Mucosa of descending colon (tissue), 3 donors: ENCODE measurements at places on chromosomes 2 and 18. TPM values are rescaled to one million over a fixed set of nuclear protein-coding genes. Genes with fewer than 3 reads are reported as not detected.

The FSIP2 gene
- total RNA-seq: 6.7 TPM

The NRP2 gene
- total RNA-seq: 19.2 TPM

DNA sequence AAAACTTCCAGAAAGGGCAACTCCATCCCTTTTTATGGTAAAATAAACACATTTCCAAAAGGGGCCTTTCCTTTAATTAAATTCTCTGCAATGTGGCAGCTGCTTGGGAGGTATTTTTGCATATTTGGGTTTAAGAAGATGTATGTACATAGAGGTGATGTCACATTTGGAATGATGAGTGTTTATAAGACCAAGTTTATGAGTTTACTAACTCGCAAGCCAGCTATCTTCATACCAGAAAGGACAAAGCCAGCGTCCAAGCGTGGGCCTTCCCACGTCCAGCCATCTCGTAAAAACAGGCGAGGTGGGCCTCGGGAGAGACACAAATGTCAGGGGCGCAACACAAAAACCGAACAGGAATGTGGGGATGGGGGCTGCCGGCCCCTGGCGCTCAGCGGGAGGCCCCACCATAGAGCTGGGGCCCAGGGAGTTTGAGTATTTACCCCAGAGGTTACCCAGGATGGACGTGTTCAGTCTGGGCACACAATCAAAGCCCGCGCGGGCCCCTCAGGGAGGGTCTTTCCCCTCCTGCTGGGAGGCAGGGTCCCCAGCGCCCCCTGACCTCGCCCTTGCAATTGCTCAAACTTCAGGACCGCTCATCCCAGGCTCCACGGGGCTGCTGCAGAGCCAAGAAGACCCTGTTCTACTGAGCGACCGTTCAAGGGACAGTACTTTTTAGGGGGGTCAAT, 137.3 kb downstream of the TWIST2 start:
- no peak for DNase-seq

GRCh38 chr18:54702686-54703085, 111.6 kb downstream of the DYNAP start:
- no peak for DNase-seq

DNA sequence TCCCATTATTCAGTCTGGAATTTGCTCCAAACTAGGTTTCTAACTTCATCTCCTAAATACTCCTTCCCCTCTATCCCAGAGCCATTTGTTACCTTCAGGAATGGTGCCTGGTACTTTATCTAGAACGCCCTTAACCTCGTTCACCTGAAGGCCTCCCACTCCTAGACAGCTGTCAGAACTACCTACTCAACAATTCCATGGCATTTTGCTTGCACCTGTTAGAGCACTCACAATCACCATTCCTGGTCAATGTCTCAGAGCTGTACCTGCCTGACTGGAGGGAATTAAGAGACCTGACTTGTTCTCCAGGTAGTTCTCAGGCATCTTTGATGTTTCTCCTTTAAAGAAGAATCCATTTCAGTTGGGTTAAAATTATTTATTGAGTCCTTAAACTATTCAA, 88.9 kb downstream of the GAREM1 start:
- DNase-seq: no peak

DNA sequence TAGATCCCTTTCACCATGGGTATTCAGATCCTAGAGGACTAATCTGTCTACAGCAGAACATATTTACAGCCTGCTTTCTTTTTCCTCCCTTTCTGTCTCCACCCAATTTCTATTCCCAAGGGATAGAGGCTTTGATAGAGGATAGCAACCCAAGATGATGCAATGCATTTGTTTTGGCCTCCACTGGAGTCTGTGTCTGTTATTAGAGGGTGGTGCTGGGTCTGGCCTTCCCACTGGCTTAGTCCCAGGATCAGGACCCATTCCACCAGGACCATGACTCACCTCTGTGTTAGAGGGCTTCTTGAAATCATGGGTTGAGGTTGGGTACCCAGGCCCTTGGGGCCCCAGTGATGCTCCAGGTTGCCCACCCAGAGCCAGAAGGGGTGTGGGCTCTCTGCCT, 239.7 kb upstream of the TNP1 start:
- DNase-seq: no peak
